ENCODE measurements at places on chromosomes 6 and 20. TPM values are rescaled to one million over a fixed set of nuclear protein-coding genes. Genes with fewer than 3 reads are reported as not detected.

Gene CCN6
- not detected for total RNA-seq

- no peak for DNase-seq
Observed at GRCh38 chr6:70841112-70841511, 115.7 kb downstream of the B3GAT2 start.

GRCh38 chr6:167796192-167796981, 30.3 kb upstream of the AFDN start:
- DNase-seq: no peak

GRCh38 chr20:38132910-38133501, 32.1 kb downstream of the TGM2 start:
- no peak for DNase-seq

Measured in SJSA1 (cell line).